Endothelial cell of umbilical vein (primary cell): ENCODE measurements at places on chromosomes 7 and 10. TPM values are rescaled to one million over a fixed set of nuclear protein-coding genes. Genes with fewer than 3 reads are reported as not detected.

CNTNAP2 gene
- total RNA-seq, result not detected in 2 replicates

RAMP3 gene
- total RNA-seq, result not detected in 2 replicates

TRPV5 gene
- not detected in 2 replicates for total RNA-seq

PTPRN2 gene
- total RNA-seq, result 0.51 and 0.62 TPM in 2 replicates

GRCh38 chr10:3126741-3127346, 45.7 kb downstream of the PITRM1 start:
- no peak overlapping the region for H3K27ac ChIP-seq
- H3K27me3 ChIP-seq, result no peaks in the 10 kb centered on the region
- H3K4me3 ChIP-seq, result no peak overlapping the region
- H3K4me1 ChIP-seq, result peaks cover 4% of the 10 kb centered on the region
- DNase-seq, result no peak

DNA sequence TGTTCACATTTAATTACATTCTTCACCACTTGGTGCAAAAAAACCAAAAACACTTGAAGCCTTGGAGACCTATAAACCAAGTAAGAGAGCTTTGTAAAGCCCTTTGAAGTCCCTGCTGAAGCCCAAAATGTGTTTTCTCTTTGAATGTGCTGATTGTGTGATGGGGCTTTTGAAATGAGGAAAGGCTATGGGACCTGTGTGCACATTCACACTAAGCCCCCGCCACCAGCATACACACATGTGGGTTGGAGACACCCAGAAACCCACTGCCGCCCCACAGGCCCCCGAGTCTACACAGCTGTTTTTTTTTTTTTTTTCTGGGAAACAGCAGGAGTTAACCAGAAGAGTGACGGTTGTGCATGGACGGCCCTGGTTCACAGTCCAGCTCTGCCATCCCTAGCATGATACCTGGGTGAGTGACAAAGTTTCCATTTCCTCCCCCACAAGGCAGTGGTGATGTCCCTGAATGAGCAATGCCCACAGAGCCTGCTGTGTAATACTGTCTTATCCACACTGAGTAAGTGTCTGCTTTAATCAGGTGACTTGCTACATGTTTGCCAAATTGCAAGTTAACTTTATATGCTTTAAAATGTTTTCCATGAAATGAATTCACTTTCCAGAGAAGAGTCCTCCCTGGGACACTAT, 154.6 kb upstream of the GDF10 start:
- no peaks in the 10 kb centered on the region for H3K27me3 ChIP-seq
- H3K27ac ChIP-seq, result no peak overlapping the region
- H3K36me3 ChIP-seq, result no peaks in the 10 kb centered on the region

- no peaks in the 10 kb centered on the region for H3K27me3 ChIP-seq
- no peaks in the 10 kb centered on the region for H3K36me3 ChIP-seq
- no peak overlapping the region for H3K27ac ChIP-seq
- no peaks in the 10 kb centered on the region for H3K4me1 ChIP-seq
These were observed 639.6 kb upstream of the FOXK1 start for GRCh38 chr7:4042402-4043045.

DNA sequence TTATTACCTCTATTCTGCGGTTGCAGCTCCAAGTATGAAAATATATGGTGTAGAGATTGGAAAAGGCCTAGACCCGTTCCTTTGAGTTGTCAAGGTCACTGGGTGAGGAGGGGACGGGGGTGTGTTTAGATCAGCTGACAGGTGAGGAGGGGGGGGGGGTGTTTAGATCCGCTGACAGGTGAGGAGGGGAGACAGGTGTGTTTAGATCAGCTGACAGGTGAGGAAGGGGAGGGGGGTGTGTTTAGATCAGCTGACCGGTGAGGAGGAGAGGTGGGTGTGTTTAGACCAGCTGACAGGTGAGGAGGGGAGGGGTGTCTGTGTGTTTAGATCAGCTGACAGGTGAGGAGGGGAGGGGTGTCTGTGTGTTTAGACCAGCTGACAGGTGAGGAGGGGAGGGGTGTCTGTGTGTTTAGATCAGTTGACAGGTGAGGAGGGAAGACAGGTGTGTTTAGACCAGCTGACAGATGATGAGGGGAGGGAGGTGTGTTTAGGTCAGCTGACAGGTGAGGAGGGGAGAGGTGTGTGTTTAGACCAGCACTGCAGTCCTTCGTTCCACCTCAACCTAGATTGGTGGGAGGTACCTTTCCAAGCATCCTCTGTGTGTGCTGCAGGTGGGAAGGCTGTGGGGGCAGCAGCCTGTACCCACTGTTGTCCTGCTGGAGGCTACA, 655.0 kb upstream of the ADARB2 start:
- H3K36me3 ChIP-seq, result no peaks in the 10 kb centered on the region
- H3K27ac ChIP-seq, result no peak overlapping the region
- H3K27me3 ChIP-seq, result no peaks in the 10 kb centered on the region
- H3K4me1 ChIP-seq, result no peaks in the 10 kb centered on the region
- DNase-seq, result no peak

DNA sequence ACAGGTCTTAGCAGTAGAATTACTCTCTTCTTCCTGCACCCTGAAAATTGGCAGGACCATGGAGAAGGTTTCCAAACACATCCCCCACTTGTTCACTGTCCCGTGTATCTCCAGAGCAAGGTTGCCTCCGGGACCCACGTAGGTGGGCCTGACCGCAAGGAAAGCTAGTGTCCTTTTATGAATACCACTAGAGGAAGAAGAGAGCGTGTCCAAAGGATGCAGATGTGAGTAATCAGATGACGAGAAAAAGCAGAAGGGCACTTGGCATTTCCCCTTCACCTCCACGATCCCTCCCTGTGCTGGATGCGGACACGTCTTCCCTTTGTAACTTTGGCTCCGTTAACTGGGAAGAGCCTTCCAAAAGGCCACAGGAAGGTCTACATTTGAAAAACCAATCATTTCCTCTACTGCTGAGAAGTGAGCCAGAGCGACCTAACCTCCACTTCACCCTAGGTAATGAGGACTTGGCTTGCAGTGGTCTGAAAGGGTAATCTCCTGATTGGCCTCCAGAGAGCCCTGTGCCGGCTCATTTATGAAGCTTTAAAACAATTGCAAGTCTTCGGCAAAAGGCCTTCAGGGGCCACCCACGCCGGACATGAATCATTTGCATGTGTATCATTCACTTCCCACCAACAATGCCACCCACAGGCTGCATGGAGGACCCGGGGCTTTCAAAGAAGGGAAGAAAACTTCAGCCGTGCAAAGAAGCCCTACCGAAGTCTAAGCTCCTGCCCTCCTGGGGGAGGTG, 55.4 kb downstream of the LYZL1 start:
- H3K36me3 ChIP-seq, result no peaks in the 10 kb centered on the region
- DNase-seq, result peak; percentile 68
- H3K27ac ChIP-seq, result no peak overlapping the region

- no peaks in the 10 kb centered on the region for H3K36me3 ChIP-seq
- H3K4me1 ChIP-seq, result no peaks in the 10 kb centered on the region
- H3K4me3 ChIP-seq, result no peak overlapping the region
- DNase-seq, result no peak
- no peak overlapping the region for H3K27ac ChIP-seq
These were observed 218.8 kb downstream of the GPR158 start for GRCh38 chr10:25393621-25394020.

- H3K4me1 ChIP-seq, result no peaks in the 10 kb centered on the region
- H3K27ac ChIP-seq, result no peak overlapping the region
- no peak for DNase-seq
- no peaks in the 10 kb centered on the region for H3K27me3 ChIP-seq
These were observed 11.9 kb upstream of the OR6V1 start for GRCh38 chr7:143040209-143040715.

- DNase-seq, result no peak
- no peaks in the 10 kb centered on the region for H3K4me1 ChIP-seq
- no peaks in the 10 kb centered on the region for H3K36me3 ChIP-seq
- H3K27me3 ChIP-seq, result no peaks in the 10 kb centered on the region
- H3K4me3 ChIP-seq, result no peak overlapping the region
These were observed 37.5 kb downstream of the AKR1C8 start for GRCh38 chr10:5147255-5147980.

GRCh38 chr10:53886325-53887300, 914.4 kb downstream of the PCDH15 start:
- no peak overlapping the region for H3K27ac ChIP-seq
- no peak for DNase-seq
- H3K4me1 ChIP-seq, result no peaks in the 10 kb centered on the region
- no peaks in the 10 kb centered on the region for H3K27me3 ChIP-seq

GRCh38 chr7:73622527-73622908, 1.8 kb downstream of the MLXIPL start:
- H3K27ac ChIP-seq, result no peak overlapping the region
- no peaks in the 10 kb centered on the region for H3K36me3 ChIP-seq
- no peak overlapping the region for H3K4me3 ChIP-seq
- H3K4me1 ChIP-seq, result peaks cover 3% of the 10 kb centered on the region

- no peak for DNase-seq
- no peaks in the 10 kb centered on the region for H3K36me3 ChIP-seq
- H3K27ac ChIP-seq, result no peak overlapping the region
- H3K4me1 ChIP-seq, result no peaks in the 10 kb centered on the region
- peaks cover 20% of the 10 kb centered on the region for H3K27me3 ChIP-seq
These were observed 96.6 kb downstream of the SNX10 start for GRCh38 chr7:26388256-26388655.

LIPK gene
- not detected in 2 replicates for total RNA-seq

- H3K27me3 ChIP-seq, result peaks cover 2% of the 10 kb centered on the region
- H3K27ac ChIP-seq, result no peak within 1 kb of the TSS
- H3K4me3 ChIP-seq, result no peak within 1 kb of the TSS
- no peaks in the 10 kb centered on the region for H3K4me1 ChIP-seq
- no peaks in the 10 kb centered on the region for H3K36me3 ChIP-seq
- DNase-seq, result no peak
These were observed at the start of gene CYP3A7 for GRCh38 chr7:99734987-99735386. TSS of gene CYP3A7 (minus strand) at chr7:99735196. CDS start at chr7:99735093, 103 bp downstream.

WASHC2C gene
- 43.3 and 48.6 TPM in 2 replicates for total RNA-seq

DNA sequence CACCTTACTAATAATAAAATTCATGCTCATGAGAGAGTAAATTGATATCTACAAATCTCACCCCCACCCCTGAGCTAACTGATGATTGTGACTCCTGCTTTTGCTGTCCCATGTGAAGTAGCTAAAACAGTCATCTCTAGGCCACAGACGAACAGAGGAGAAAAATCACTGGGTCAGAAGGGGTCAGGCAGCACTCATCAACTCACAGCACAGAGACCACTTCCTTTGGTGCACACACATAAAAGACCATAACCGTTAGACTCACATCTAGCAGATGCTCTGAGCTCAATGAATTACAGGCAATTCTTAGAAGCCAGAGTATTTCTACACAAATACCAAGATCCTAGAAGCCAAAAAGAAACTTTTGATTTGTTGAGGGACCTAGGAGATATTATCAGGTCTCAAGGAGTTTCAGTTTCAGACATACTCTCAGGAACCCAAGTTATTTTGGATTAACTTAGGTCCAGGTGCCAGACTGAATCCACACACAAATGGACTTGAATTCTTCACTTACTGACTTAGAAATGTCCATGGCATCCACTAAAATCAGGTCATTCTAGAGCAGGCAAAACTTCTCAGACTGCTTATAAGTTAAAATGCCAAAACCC, 65.0 kb upstream of the TES start:
- no peak for DNase-seq
- H3K27ac ChIP-seq, result no peak overlapping the region
- H3K4me3 ChIP-seq, result no peak overlapping the region
- H3K4me1 ChIP-seq, result peaks cover 4% of the 10 kb centered on the region
- no peaks in the 10 kb centered on the region for H3K27me3 ChIP-seq
- H3K36me3 ChIP-seq, result no peaks in the 10 kb centered on the region

GBX1 gene
- total RNA-seq, result not detected in 2 replicates

CRHR2 gene
- total RNA-seq, result not detected in 2 replicates

TIMM23B gene
- total RNA-seq, result 18.7 and 19.4 TPM in 2 replicates

- H3K36me3 ChIP-seq, result no peaks in the 10 kb centered on the region
- DNase-seq, result no peak
- H3K27me3 ChIP-seq, result no peaks in the 10 kb centered on the region
- peaks cover 7% of the 10 kb centered on the region for H3K4me1 ChIP-seq
- H3K4me3 ChIP-seq, result no peak overlapping the region
- H3K27ac ChIP-seq, result no peak overlapping the region
These were observed 41.2 kb upstream of the AGR3 start for GRCh38 chr7:16923019-16923418.

DNA sequence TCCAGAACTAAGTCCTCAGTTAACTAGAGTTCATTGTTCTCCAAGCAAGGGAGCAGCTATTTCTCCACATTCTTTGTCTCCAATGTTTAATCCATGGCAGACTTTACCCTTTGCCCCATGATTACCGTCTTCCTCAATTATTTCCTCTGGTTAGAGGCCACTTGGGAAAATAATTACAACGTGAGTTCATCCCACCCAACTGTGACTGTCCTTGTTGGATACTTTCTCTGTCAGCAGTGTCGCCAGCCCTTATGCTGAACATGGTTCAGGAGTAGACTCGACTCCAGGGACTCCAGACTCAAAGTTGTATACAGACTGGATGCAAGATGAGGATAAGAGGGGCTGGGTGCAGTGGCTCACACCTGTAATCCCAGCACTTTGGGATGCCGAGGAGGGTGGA, 17.1 kb upstream of the SEPHS1 start:
- H3K27me3 ChIP-seq, result peaks cover 3% of the 10 kb centered on the region
- H3K27ac ChIP-seq, result no peak overlapping the region
- no peak for DNase-seq
- H3K4me1 ChIP-seq, result no peaks in the 10 kb centered on the region

SMO gene
- 13.0 and 13.2 TPM in 2 replicates for total RNA-seq

DNA sequence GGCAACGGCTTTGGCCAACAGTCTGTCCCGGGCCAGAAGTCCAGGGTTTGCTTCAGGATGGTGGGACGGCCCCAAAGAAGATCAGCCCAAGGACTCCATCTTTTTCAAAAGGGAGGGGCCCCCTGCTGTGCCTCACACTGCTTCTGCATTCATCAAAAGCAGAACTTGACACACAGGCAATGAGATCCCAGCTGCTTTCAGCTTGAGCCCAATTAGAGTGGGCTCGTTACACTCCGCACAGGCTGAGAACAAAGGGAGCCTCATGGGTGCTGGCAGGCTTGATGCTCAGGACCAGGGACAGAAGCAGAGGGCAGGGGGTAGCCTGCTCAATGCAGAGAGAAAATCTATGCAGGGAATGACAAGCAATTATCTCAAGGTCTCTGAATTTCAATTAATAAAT, 45.5 kb downstream of the VOPP1 start:
- no peak overlapping the region for H3K27ac ChIP-seq
- H3K27me3 ChIP-seq, result no peaks in the 10 kb centered on the region
- H3K4me3 ChIP-seq, result no peak overlapping the region
- H3K4me1 ChIP-seq, result no peaks in the 10 kb centered on the region

DNA sequence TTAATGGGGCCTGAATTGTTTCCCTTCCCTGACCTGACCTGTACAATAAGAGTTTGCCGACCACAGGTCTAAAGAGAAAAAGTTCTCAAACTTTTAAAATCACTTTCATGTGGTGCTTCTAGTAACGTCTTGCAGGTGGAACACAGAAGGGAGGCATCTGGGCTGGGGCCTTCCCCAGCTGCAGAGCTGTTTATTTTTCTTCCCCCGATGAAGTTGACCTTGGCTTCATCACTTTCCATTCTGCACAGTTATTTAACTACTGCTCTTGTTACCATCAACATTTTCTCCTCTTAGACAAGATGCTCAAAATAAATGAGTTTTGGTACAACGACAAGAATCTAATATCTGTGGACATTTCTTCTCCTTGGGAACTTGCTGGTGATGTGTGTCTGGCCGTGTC, 181.7 kb downstream of the HERPUD2 start:
- no peak for DNase-seq
- H3K4me3 ChIP-seq, result no peak overlapping the region
- no peaks in the 10 kb centered on the region for H3K36me3 ChIP-seq
- H3K27ac ChIP-seq, result no peak overlapping the region
- H3K27me3 ChIP-seq, result peaks cover 3% of the 10 kb centered on the region

GRCh38 chr7:133859871-133860450, 267.2 kb upstream of the LRGUK start:
- peaks cover 6% of the 10 kb centered on the region for H3K4me1 ChIP-seq
- H3K27me3 ChIP-seq, result no peaks in the 10 kb centered on the region
- H3K27ac ChIP-seq, result no peak overlapping the region
- DNase-seq, result peak; percentile 31
- H3K36me3 ChIP-seq, result no peaks in the 10 kb centered on the region
